Stimulated activated CD4-positive, alpha-beta T cell treated with anti-CD3 and anti-CD28 coated beads, Interleukin-12 subunit alpha, Interleukin-12 subunit beta, amount 100 ng/mL, for 48 hours (primary cell): ENCODE measurements at places on chromosomes 5 and 9.

DNA sequence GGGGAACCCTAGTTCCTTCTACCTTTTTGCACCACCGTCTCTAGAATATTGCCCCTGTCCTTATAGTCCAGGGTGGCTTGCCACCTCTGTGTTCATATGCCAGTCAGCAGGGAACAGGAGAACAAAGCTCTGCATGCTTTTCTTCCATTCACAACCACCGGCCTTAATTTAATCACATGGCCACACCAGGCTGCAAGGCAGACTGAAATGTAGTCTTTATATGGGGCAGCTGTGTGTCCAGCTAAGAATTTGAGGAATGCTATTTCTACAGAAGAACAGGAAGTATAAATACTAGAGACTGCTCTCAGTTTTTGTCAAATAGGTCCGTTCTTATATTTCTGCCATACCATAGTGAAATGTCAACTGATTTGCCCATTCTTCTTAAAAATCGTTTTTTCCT lies 5.8 kb downstream of the C5orf22 start:
- DNase-seq = no peak

DNA sequence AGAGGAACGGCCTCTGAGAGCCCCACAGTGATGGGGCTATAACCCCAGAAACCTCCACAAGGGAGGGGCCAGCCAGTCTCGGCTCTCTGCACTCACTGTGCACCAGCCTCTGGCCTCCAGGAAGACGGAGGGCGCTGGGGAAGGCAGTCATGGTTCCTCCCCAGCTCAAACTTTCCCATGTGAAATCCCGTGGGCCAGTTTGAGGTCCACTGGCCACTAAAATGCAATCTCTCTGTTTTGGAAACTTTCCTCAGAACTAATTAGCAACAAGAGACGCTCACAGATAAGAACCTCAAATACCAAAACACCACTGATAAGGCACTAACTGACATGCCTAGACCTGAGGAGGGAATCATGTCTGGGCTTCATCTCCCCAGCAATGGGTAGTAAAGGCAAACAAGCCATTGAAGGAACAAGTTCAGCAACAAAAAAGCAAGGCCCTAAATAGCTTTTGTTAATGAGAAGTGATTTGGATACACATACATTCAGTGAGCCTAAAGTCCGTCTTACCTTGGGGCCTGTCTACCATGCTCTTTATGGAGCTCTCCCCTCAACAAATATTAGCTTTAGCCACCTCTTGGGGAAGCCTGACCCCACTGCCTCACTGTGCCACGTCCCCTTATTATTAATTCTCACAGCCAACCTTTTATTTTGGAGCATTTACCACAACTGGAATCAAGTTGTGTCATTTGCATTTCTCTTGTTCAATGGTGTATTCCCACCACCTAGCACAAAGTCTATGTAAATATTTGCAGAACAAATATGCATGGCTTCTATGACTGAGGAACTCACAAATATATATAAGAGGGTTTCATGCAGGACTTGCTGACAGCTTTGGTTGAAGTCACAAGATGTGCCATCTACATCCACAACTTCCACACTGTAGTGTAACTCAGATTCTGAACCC lies 56.1 kb upstream of the GLRX start:
- no peak for DNase-seq

GRCh38 chr5:90161414-90161813 lies 248.1 kb downstream of the CETN3 start:
- no peak for DNase-seq

DNA sequence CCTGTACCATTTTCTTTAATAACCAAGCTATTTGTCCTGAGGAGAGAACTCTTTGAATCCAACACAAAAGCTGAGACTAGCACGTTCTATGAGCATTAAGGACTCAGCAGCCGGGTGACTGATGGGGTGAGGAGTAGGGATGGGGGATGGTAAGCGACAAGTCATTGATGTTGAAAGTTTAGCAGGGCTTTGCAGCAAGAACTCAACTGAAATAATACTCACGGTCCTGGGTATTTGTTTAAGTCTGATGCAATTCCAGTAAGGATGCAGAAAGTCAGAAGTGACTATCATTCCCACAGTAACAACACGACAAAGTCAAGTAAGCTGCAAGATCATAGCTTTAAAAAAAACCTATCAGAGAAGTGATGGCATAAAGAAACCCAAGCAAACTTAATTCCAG lies 131.1 kb downstream of the ACTL7B start:
- no peak for DNase-seq

DNA sequence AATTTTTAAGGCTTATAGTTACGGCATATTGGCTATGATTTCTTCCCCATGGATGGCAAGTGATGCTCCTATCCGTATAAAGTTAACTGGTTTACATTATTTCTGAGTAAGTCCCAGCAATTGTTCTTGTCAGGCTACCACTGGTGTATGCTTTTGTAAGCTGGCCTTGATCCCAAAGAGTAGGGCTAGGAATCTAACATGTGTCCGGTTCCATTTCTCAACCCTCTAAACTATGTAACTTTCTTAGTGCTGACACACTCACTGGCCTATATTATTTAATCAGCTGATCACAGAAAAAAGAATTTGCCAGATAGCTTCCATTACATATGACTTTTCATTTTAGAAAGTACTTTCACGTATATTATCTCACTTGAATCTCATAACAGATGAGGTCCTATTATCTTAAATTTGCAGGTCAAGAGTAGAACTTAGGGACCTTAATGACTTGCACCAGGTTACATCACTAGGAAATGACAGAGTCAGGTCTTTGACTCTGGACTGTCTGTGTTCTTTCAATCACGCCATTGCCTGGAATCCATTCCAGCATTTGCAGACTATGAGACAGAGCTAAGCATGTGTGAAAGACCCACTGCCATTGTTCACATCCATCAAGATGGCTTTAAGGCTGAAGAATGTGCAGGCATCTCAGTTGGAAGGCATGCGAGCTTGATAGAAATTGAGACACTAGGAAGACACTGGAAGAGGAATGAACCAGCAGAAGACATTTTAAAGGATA lies 362.9 kb downstream of the ARRDC3 start:
- DNase-seq = no peak

DNA sequence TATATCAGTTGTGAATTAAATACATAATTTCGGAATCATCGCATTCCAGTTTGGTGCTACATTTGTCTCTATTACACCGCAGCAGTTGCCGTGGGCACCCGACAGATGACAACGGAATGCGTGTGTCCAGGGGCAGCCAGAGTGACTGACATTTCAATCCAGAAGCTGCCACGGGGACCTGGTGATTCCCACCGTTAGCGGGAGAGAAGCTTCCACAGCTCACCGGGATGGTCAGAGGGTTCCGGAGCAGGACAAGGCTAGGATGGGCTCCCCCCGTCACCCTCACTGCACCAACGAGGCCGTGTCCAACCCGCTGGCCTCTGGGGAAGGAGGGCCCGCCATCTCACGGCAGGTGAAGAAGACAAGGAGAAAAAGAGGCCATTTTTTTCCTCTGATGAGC lies 86.8 kb downstream of the GTF3C4 start:
- no peak for DNase-seq

- DNase-seq = no peak
Measured at GRCh38 chr5:100899675-100900074, 3.4 kb downstream of the ST8SIA4 start.

DNA sequence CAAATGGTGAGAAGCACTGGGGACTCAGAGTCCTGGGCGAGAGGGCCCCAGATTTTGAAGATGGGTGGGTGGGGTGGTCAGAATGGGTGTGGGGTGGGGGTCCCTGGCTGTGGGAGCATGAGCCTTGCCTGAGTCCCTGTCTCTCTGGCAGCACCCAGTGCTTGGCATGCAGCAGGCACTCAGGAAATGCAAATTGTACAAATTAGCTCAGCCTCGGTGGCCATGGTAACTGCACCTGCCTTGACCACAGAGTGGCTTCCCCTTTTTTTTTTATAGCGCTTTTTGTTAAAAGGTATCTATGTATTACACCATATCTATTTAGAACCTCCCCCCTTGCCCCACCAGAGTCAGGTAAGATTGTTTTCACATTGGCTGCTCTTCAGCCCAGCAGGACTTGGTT lies 19.2 kb upstream of the PITX1 start:
- no peak for DNase-seq

GRCh38 chr5:62077387-62077786 lies 228.6 kb upstream of the KIF2A start:
- no peak for DNase-seq

DNA sequence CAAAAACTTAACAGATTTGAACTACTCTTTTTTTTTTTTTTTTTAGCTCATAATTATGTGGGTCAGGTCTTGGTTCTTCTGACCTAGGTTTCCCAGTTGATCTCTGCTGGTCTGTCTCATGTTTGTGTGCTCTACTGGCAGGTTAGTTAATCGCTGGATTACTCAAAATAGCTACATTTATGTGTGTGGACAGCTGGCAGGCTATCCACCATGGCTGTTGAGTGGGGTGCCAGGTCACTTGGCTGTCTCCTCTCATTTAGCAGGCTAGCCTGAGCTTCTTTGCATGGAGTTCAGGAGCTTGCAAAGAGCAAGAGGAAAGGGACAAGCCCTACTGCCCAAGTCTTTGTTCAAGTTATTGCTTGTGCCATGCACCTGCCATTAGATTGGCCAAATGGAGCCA lies 9.3 kb downstream of the ADCY2 start:
- no peak for DNase-seq

GRCh38 chr5:159873680-159874079 lies 42.6 kb upstream of the ADRA1B start:
- DNase-seq = no peak

GRCh38 chr5:60584304-60584703 lies 115.7 kb downstream of the DEPDC1B start:
- DNase-seq = no peak

DNA sequence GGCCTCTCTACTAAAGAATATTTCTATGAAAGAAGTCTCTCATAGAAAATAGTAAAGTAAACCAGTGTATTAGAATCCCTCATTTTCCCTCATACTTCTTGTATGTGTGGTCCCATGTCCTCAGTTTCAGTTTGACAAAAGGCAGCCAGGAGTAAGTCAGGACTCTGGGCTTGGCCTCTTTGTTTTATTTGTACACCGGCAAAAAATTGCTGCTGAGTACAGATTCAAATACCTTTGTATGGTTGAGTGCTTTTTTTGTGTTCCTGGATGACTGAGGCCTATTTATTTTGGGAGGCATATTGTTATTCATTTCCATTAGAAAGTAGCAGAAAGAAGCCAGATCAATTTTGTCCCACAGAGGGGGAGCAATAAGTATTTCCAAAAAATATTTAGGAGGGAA lies 47.3 kb upstream of the CEP78 start:
- DNase-seq = no peak

- DNase-seq = no peak
Measured at GRCh38 chr9:134452728-134453127, 126.5 kb downstream of the RXRA start.

DNA sequence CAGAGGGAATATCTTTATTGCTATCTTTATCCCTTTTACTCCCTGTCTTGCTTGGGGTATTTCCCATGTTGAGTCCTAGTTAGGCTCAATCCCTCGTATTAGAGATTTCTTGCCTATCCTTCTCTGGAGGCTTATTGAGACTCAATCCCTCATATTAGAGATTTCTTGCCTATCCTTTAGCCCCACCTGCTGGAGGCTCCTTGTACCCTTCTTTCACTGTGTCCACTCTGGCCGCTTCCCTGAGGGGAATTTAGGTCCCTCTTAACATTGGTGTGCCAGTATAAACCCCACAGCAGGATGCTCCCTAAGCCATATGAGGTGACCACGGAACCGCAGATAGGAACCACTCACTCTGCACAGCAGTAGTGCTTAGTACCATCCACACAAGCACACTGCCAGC lies 110.7 kb upstream of the MAMDC2 start:
- DNase-seq = no peak

- DNase-seq = no peak
Measured at GRCh38 chr5:6302684-6303083, 75.7 kb downstream of the MED10 start.

GRCh38 chr9:81317939-81318338 lies 371.4 kb downstream of the TLE1 start:
- no peak for DNase-seq

GRCh38 chr5:134541736-134542376 lies 16.4 kb downstream of the JADE2 start:
- no peak for DNase-seq

- DNase-seq = no peak
Measured at GRCh38 chr5:1517838-1518237, 5.9 kb downstream of the LPCAT1 start.

- DNase-seq = no peak
Measured at GRCh38 chr9:101457003-101457402, 21.4 kb upstream of the ALDOB start.

DNA sequence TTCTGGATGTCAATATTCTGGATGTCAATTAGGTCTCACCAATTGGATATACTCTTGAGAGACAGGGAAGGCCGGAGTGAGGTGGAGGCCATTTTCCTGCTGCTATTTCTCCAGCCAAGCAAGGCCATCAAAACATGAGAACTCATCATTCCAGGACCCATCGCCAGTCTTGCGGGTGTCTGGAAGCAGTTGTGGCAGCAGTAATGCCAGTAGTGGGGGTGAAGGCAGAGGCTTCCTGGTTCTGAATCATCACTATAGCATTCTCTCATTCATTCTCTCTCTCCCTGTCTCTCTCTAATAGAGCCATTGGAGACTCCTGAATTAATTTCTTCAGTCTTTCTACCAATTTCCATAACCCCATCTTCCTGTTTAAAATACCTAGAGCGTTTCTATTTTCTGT lies 71.8 kb downstream of the EGFLAM start:
- no peak for DNase-seq

GRCh38 chr9:83060556-83060955 lies 2.4 kb downstream of the RASEF start:
- no peak for DNase-seq

DNA sequence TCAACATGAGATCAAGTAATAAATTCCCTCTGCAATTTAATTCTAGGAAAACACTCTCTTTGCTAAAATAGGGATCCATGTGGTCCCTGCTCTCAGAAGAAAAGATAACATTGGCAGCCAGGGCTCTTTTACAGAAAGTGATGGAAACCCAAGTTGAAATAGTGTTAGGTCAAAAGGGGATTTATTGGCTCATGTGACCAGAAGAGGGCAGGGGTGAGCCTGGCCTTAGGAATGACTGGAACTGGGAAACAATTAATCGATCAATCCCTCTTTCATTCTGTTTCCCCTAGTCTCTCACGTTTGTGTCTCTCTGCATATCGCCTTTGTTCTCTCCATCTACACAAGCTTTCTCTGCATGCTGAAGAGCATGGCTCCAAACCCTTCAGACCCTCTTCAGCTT lies 58.3 kb upstream of the ALDH1B1 start:
- DNase-seq = no peak

DNA sequence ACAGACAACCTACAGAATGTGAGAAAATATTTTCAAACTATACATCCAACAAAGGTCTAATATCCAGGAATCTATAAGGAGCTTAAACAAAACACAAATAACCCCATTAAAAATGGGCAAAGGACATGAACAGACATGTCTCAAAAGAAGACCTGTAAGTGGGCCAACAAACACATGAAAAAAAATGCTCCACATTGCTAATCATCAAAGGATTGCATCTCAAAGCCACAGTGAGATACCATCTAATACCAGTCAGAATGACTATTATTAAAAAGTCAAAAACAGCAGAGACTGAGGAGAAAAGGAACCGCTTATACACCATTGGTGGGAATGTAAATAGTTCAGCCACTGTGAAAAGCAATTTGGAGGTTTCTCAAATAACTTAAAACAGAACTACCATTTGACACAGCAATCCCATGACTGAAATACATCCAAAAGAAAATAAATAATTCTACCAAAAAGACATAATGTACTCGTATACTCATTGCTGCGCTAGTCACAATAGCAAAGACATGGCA lies 39.1 kb upstream of the C5orf63 start:
- DNase-seq = no peak
